Adrenal gland (tissue), 19 donors: ENCODE measurements at places on chromosomes 5 and 9. TPM values are rescaled to one million over a fixed set of nuclear protein-coding genes. Genes with fewer than 3 reads are reported as not detected.

DNA sequence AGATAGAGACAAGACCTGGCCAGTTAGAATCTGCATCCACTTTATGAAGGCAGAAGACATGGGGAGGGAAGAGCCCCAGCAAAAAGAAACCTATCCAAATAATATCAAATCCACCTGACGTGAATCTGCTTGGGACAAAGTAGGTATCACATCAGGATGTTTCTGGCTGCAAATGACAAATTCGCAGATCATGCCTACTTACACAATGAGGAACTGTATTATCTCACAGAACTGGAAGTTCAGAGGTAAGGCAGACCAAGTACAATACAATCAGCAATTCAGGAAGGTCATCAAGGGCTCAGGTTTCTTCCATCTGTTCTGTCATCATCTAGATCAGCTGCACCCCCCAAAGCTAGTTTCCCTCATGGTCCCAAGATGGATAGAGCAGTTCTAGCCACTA, 13.2 kb upstream of the NR4A3 start:
- DNase-seq = no peak

DNA sequence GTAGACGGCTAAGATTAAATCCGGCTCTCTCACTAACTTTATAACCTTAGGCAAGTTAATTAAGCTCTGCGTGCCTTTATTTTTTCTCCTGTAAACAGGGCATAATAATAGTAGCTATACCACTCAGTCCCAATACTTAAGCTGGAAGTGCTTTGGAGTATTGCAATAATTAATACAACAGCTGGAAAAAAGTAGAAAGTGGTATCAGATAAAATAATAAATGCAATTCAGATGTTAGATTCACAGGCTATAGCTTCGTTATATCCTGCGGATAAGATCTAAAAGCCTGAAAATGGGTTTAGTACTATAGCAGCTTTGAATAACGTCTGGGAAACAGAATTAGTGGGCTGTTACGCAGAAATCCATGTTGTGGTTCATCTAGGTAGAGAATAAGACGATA, 51.8 kb downstream of the MEGF9 start:
- no peak for DNase-seq

DNA sequence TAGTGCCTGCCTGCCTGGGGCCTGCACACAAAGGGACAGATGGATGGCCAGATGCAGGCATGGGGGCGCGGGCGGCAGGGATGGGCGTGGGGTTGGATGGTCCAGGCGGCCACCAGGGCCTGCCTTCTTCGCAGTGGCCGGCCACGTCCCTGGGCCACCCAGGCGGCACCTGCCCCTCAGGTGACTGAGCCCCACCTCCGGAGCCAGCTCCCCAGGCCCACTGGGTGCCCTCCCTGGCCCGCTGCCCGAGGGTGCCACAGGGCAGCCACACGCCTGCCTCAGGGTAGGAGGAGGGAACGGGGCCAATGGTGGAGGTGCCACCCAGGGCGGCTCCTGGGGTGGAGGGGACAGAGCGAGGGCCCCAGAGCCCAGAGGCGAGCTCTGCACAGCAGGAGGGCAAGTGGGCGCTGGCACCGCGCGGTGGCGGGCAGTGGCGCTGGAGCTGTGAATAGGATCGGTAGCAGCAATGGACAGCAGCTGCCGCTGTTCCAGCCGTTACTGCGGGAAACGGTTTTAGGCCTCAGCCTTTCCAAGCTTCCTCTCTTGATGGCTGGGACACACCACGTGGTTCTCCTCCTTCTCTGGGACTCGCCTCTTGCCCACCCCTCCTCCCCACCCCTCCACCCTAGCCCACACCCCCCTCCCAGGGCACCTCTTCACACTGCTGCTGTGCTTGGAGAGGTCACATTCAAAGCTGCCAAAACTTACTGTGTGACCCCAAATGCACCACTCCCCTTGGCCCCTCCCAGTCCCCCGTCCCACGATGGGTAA, 19.1 kb downstream of the LHX3 start:
- DNase-seq = no peak

DNA sequence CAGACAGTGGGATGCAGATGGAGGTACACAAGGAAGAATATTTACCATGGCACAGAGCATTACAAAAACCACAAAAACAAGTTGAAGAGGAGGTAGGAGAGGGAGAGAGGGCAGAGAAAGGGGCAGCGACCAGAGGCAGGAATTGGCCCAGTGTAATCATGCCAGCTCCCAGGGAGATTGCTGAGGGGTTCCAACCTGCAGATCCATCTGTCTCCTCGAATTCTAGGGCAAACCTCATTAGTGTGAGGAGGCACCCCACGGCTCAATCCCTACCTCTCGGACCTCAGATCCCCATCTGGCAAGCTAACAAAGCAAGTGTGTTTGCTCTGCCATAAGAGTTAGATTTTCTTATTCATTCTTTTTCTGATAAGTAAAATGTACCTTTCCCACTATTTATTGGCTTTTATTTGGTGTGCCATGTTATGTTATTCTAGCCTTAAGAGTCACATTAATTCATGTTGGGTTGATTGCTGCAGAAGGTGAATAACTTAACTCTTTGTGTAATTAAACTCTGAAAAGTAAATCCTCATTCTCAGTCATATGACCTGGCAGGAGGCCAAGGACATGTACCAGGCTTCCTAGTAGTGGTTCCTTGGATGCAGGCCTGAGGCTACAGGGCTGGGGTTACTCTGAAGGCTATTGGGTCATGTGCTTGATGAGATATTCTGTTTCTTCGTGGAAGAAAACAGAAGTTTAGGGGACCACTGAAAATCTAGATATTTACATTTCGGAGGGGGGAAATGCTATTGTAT, 315.2 kb upstream of the ATP10B start:
- DNase-seq = peak; percentile 8

DNA sequence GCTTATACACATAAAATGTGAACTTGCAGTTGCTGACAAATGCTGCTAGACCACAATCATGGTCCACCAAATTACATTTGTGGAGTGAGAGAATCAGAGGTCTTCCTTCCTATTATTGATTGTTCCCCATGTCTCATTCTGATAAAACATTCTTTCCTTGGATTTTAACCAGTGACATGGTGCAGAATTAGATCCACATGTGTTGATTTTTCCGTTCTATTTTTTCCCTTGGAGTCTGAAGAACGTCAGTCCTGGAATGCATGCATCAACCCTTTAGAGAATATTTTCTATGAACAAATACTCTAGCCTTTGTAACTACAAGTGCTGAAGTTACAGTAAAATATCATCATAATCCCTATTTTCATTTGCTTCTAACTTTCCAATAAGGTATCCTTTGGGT, 170.7 kb upstream of the SPRY4 start:
- no peak for DNase-seq

GRCh38 chr5:110072651-110073050, 382.9 kb downstream of the MAN2A1 start:
- DNase-seq = no peak

- DNase-seq = no peak
These were observed 381 bp downstream of the MED22 start for GRCh38 chr9:133347515-133347984.

DNA sequence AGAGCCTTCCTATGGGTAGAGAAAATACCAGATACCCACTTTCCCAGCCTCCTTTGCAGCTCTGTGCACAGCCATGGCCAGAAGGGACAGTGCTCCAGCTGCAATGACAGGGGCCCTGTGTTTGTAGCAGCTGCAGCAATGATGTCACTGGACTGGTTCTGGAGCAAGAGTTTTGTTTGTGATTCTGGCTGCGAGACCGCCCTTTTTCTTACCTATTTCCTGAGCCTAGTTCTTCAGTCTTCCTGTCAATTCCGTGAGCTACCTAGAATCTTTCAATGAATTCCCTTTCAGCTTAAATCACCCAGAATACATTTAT, 10.0 kb upstream of the BOD1 start:
- no peak for DNase-seq

GRCh38 chr5:96933764-96934707, 1.8 kb upstream of the LNPEP start:
- DNase-seq = peak; percentile 34

The PDLIM4 gene
- 14.3 TPM for polyA plus RNA-seq

The ADAMTSL1 gene
- polyA plus RNA-seq = 9.9 TPM

The IFNA2 gene
- not detected for polyA plus RNA-seq
